ENCODE measurements at places on chromosomes 7 and 10.
A peak's percentile ranks its signal among the peaks of the same experiment; 100 is the strongest.

- no peak for DNase-seq
Measured at GRCh38 chr10:88395677-88396076, 187.4 kb downstream of the RNLS start.

DNA sequence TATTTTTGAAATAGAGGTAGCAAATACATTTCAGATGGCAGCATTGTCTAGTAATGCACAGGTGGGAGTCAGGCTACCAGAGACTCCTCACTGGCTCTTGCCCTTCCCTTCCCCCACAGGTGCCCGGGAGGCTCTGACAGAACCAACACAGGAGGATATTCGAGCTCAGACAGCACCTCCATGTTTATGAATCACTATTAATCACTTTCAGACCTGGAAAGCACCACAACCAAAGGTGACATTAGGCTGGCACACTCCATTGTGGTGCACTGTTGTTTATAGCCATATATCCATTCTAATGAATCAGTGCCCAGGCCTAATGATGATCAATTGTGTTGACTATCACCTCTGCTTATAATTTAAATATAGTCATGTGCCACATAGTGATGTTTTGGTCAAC lies 107.8 kb upstream of the NAMPT start:
- DNase-seq, result no peak

- peak; percentile 3 for DNase-seq
Measured at GRCh38 chr7:33107136-33108066, 1.8 kb downstream of the RP9 start.

GRCh38 chr7:155226261-155227003 lies 71.2 kb upstream of the INSIG1 start:
- DNase-seq, result no peak
